Activated naive CD4-positive, alpha-beta T cell (primary cell): ENCODE measurements at places on chromosomes 2 and 18.

DNA sequence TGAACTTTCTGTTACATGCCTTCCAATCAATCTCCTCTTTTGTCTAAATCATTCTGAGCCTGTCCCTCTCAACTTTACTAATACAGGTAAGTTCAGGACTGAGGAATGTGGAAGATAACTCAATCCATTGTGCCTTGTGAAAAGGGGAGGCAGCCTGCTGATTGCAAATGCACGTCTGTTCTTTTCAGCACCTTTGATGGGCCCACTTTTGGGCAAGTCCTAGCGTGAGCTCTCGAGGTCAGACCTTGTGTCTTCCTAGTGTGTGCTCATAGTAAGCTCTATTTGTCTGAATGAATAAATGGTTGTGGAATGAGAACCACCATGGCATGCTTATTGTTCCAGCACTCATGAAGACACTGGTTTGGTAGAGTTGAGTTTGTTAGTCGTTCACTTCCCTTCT, 50.4 kb upstream of the REL start:
- DNase-seq: no peak

DNA sequence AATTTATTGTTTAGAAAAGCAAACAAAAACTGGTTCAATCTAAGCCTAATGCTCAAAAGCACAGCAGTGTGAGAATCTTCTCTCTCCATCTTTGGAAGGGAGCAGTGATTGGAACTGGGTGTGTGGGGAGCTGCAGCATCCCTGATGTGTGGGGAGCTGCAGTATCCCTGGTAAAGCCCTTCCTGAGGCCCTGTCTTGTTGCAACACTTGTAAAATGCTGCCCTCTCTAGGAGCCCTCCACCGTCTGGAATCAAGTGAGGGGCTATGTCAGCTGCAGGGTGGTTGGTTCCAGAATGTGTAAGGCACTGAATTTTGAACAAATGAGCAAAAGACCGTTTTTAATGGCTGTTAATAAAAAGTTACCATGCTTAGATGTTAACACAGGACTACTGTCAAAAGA, 147.7 kb upstream of the RAB12 start:
- no peak for DNase-seq

DNA sequence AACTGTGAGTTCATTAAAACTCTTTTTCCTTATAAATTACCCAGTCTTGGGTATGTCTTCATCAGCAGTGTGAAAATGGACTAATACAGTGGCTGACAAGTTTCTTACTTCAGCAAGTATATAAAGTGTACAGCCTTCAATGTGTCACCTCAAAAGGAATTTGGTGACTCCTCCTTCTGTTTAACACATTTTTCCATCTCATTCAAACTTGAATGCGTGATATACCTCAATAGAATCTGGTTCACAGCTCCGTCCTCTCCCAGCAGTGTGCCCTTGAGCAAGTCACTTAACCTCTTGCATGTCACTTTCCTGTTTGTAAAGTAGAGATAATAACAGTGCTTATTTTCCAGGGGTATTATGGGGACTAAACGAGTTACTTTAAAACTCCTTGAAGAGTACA, 159.6 kb downstream of the CCBE1 start:
- DNase-seq: no peak

DNA sequence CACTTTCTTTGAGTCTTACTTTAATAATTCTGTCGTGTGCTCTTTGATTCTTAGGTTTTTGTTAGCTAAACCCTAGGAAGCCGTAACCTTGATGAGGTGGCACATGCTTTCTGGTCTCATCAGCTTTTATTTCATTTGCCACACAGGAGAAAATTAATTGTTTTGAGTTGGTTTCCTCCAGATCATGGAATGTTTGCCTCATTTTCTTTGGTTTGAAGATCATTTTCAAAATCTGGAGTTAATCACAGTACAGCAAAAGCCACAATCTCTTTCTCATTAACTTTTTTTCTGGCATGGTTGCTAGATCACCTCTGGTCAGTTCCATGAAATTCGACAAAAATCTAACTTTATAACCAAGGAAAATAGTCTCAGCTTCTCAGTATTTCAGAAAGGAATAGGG, 182.9 kb downstream of the MYO1B start:
- DNase-seq: no peak

DNA sequence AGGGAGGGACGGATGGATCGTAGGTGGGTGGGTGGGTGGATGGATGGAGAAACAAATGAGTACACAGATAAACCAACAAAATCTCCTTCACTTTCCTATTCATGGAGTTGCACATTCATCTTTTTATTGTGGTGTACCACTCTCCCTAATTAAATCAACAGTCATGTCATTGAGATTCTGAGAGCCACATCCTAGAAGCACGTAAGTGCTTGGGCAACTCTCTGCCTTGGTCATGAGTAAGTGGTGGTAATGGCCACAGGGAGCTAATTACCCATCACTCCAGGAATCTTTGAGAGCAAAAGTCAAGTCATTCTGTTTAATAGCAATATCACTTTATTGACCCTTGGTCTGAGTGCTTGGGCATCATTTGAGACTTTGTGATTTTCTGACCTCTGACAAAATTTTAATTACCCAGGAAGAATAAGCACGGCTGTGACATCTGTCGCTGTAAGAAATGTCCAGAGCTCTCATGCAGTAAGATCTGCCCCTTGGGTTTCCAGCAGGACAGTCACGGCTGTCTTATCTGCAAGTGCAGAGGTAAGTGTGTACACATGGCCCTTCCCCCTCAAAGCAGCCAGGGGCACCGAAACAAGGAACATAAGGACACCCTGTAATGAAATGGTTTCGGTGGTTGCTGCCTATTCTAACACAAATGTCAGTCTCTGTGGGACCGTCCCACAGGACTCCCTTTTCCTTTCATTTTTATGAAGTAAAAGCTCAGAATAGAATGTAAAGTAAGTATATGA, 85.9 kb downstream of the FEZ2 start:
- DNase-seq: no peak

DNA sequence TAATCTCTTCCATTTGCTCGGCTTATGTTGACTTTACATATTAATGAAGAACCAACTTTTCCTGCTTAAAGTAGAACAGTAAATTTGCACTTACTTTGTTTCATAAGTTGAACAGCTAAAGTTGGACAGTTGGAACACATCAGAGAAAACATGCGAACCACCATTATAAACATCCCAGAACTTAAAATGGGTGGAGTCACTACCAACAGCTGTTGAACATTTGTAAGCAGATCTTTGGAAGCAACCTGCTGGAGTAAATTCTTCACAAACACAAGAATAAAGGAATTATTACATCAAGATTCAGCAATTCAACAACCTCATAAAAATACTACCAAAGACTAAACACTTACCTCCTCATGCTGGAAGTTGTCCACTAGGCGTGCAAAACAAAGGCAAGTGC, 96.4 kb upstream of the DNER start:
- DNase-seq: no peak
